ENCODE measurements at places on chromosomes 1 and 21.
A peak's percentile ranks its signal among the peaks of the same experiment; 100 is the strongest.

DNA sequence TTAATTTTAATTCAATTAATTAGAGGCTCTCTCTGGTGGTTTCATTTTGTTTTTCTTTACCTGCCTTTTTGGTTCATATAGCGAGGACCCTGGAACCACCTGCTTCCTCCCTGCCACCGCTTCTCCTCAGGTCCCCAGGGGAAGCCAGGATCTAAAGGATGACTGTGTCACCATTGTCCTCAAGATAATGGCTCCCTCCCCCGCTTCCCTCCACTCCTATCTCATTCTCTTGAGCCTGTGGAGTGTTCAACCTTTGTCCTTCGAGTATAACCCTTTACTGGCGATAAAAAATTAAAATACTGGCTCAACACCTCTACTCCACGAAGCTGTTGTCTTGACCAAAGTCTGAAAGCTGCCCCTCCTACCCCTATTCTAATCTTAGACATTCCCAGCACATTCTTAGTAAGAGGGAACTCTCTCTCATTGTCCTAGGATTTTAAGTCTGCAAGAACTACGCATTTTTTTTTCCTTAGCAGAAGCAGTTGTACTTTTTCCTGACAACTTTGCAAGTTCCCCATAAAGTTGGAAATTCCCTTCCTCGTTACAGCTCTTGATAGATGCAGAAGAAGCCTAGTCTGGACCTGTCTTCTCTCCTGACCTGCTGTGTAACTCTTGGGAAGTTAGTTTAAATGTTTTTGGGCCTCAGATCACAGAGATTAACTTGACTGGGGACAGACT lies 12.6 kb upstream of the MAPKAPK2 start:
- peak; percentile 69 for DNase-seq

DNA sequence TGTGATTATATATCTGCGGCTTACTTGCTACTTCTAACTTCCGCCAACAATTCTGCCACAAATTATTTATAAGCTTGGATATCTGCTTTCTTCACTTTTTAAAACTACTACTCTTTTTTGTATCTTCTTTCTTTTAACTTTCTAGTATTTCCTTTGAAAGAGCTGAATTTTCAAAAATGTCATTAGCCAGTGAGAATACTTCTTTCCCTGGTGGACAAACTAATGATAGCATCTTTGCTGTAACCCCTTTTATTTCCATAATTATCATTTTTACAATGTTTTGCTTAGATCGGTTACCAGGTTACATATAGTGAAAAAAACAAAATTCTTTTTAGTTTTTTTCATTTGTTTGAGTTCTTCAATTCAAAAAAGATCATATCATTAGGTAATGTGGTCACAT lies 355.9 kb upstream of the ADGRL4 start:
- no peak for DNase-seq

- no peak for DNase-seq
Observed at GRCh38 chr1:26009796-26010447, 11.7 kb upstream of the EXTL1 start.

DNA sequence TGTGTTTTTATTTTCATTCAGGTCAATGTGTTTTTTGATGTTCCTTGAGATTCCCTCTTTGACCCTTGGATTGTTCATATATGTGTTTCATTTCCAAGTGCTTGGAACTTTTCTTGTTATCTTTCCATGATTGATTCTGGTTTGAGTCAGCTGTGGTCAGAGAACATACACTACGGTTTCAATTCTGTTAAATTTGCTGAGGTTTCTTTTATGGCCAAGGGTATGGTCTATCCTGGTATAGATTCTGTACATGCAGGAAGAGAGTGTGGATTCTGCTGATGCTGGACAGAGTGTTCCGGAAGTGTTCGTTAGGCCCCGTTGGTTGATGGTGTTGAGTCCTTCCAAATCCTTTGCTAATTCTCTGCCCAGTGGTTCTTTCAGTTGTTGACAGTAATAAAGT lies 98.5 kb upstream of the COL6A1 start:
- DNase-seq: no peak

DNA sequence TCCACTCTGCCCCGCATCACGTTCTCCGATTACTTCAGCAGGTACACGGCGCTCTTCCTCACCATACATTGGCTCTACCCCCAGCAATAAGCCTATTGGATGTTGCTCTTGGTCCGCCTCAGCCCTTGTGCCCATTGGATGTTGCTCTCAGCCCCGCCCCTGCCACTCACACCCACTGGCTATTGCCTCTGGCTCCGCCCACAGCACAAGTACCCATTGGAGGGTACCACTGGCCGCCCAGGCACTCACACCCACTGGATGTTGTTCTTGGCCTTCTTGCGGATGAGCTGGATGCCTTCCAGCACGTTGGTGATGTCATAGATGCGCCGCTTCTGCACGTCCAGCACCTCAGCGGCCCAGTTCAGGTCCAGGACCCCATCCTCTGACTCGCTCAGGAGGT lies 9.4 kb downstream of the E2F2 start:
- DNase-seq: no peak

GRCh38 chr1:58803858-58804257 lies 20.0 kb upstream of the JUN start:
- no peak for DNase-seq

DNA sequence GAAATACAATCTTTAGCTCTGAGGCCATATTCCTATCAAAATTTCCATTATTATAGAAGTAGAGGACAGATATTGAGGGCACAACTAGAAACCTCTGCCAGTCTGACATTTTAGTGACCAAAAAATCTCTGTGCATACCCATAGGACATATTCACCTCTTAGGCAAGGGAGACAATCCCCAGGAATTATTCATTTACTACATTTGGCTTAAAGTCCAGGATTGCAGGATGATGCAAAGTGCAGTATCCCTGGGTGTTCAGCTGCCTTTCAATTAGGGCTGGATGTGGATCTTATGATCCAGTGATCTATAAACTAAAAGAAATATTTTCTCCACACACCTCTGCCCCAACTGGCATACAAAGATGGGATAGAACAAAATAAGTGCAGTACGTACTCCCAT lies 50.9 kb downstream of the PTGS2 start:
- DNase-seq: no peak

DNA sequence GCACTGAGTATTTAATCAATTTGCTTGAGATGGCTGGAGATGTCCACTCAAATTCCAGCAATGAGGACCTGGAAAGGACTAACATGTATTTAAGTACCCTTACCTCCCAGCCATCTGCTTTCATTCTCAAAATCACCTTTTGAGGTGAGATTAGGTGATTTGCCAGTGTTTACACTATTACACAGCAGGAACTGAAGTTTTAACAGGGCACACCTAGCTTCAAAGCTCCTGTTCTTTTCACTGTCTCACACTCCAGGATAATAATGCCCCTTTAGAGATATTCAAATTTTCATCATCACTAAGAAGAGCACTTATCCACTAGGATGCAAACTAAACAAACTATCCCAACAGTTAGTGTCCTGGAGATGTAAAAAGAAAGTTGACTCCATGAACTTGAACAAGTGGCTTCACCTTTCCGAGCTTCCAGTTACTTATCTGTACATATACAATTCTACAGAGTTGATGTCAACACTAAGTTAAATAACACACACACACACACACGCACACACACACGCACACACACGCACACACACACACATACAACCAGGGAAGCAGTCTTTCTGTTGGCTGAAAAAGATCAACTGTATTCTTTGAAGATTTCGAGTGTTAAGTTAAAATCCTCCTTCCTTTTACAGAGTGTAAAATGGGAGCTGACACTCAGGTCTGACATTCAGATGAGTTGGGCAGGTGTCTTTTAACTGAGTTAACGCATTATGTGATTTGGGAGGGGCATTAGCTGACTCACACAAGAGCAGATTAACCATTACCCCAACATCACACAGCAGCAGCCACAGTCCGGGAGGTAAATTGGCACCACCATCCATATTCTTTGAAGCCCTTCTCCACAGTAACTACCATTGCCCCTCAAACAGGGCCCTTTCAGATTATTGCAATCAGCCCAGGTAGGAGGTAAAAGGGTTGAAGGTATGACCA lies 15.5 kb upstream of the JAK1 start:
- DNase-seq: no peak

GRCh38 chr1:67495327-67495726 lies 65.1 kb upstream of the SERBP1 start:
- no peak for DNase-seq

GRCh38 chr1:214314178-214314843 lies 33.4 kb downstream of the SMYD2 start:
- DNase-seq: no peak

DNA sequence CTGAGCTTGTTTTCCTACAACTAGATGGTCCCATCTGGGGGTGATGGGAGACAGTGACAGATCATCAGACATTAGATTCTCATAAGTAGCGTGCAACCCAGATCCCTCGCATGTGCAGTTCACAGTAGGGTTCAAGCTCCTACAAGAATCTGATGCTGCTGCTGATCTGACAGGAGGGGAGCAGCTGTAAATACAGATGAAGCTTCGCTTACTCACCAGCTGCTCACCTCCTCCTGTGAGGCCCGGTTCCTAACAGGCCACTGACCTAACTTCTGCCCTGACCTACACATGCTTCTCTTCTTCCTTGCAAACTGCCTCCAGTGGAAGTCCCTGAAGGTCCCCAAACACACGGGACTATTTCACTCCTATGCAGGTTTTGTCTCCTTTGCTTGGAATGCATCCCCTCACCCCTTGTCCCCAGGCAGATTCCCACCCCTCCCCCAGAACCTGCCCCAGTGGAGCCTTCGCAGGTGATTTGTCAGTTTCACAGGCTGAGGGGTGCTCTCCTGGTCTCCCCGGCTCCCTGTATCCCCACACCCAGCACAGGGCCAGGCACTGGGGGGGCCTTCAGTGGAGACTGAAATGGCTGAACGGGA lies 5.7 kb upstream of the ZBTB48 start:
- no peak for DNase-seq

GRCh38 chr1:43836267-43836951 lies 97.2 kb upstream of the ARTN start:
- peak; percentile 77 for DNase-seq

DNA sequence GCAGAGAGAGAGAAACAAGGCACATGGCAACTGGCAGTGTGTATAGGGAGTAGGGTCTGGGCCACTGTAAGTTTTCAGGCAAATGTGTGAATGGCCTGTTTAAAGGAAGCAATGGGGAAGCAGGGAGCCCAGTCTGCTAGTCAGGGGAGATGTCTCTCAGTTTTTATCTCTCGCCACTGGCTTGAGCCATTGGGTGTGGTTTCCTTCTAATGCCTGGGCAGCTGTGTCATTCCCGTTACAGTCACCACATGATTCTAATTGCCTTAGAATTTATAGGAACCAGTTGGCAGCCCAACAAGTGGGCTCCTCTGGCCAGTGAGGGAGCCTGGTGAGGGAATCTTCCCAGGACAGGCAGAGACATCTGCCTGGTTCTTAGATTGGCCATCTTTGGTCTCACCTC lies 182.4 kb downstream of the DISC1 start:
- DNase-seq: no peak

All from NCI-H1436 treated with DMSO at 0.1 percent for 48 hours (cell line).